Activated CD8-positive, alpha-beta memory T cell treated with anti-CD3 and anti-CD28 coated beads for 4 hours (primary cell): ENCODE measurements at places on chromosomes 11 and 22.

DNA sequence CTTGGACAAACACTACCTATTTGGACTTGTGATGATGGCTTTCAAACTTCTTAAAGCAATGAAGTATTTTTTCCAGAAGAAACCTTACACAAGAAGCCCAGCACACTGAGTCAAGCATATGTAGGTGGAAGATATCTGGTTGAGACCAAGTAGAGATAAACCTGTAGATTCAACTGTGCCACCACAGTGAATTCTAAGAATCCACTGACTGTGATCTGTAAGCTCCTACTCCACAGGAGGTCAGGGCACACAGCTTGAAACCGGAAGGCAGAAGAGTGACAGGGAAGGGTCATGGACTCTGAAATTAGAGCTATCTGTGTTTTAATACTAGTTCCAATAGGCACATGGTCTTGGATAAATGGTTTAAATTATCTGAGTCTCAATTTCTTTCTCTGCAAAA, 404.5 kb downstream of the ETS1 start:
- DNase-seq: no peak

DNA sequence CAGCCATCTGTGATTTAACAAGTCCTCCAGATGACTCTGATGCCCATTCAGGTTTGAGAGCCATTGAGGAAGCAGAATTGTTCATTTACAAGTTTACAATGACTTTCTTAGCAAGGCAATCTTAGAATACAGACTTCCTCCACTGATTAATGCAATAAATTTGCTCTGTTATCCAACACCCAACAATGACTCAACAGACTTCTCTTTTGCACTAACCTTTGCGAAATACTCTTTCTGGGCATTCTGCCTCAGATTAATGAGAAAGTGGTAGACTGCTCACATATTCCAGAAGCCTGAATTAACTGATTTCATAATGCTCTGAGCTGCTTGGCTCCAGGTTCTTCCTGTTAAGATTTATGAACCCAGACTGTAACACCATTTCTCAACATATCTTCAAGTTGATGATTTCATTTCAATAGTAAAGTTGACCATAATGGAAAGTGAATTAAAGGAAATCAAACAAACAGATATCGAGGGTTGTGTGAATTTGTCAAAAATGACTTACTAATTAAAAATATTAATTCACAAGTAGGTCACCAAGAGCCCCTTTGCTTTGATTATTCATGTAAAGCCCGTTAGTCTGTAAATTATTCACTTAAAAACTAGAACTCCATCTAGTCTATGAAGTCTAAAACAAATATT, 70.5 kb upstream of the BLID start:
- no peak for DNase-seq

DNA sequence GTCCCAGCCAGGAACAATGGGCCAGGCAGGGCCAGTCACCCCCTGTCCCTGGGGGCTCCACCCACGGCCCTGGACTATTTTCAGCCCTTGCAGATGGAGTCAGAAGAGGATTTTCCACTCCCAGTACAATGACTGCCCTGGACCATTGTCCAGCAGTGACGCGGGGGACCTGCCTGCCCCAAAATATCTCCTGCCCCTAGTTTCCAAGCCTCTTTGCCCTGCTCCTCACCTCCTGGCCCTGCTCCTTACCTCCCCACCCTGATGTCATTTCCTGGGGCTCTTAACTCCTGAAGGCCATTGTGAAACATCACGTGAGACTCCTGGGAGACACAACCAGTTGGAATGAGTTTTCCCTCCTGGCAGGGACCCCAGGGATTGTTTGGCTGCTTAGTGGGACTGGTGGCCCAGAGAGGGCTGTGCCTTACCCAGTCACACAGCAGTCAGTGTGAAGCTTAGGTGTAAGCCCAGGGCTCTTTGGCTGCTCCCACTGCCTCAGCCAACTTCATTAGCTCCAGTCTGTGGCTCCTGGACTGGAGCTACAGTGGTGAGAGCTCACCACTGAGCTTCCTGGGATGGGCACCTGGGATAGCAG, 22.2 kb downstream of the P2RY2 start:
- DNase-seq: no peak

GRCh38 chr11:124168796-124169195, 14.3 kb upstream of the OR10D3 start:
- no peak for DNase-seq

DNA sequence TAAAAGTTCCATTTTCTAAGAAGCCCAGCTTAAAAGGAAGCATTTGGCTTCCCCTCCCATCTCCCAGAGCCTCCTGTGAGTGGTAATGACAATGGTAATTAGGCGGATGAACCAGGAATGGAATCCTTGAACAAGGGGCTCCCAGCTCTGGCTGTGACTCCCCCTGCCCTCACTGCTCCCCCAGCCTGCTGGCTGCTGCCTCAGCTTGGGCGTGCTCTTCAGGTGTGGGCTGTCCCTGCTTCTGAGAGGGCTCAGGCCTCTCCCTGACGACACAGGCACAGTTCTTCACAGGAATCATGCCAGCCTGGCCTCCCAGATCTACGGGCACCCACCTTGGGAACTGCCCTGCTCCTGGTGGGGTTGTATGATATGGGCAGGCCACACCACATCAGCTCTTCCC, 81.7 kb upstream of the NARS2 start:
- no peak for DNase-seq

DNA sequence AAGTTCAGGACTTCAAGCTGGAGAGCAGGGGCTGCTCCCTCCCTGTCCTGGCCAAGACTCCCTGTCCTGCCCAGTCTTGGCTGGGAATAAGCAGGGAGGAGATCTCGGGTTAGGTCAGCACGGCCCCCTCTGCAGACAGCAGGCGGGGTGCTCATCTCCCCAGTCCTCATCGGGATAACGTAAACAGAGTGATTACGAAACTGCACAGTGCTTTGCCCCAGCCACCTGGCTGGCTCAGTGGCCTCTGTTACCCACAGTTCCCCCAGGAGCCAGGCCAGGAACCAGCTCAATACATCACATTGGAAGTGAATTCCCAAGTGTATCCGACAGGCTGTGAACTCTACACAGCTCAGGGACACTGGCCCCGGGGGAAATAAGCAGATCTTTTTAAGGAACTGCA, 42.7 kb upstream of the KCNJ11 start:
- no peak for DNase-seq

GRCh38 chr22:22959147-22959827, 71.7 kb downstream of the IGLL5 start:
- peak; percentile 54 for DNase-seq

- peak; percentile 9 for DNase-seq
Measured at GRCh38 chr11:129117595-129118350, 74.4 kb downstream of the ARHGAP32 start.

GRCh38 chr22:36913427-36914389, at the start of gene CSF2RB:
TSS of gene CSF2RB (plus strand) at chr22:36913628. CDS start at chr22:36922208, 8,580 bp downstream.
- DNase-seq: no peak

- no peak for DNase-seq
Measured at GRCh38 chr11:118415062-118415738, 13.8 kb downstream of the ATP5MG start.

- no peak for DNase-seq
Measured at GRCh38 chr11:134662629-134663360, 250.8 kb upstream of the B3GAT1 start.

DNA sequence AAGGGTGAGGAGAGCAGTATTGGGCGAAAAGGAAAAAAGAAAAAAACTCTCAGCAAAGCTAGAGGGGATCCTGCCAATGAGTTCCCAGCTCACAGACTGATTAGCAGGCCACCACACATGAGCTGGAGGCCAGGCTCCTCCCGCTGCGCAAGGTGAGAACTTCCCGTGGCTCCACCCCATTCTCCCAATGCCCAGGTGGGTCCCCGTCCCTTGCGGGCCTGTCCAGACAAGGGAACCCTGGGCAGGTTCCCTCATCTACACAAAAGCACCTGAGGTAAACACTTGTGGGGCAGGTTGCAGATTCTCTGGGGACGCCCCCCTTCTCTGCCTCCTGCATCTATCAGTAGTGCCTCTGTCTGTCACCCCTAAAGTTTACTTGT, 46.5 kb downstream of the CDPF1 start:
- DNase-seq: no peak

DNA sequence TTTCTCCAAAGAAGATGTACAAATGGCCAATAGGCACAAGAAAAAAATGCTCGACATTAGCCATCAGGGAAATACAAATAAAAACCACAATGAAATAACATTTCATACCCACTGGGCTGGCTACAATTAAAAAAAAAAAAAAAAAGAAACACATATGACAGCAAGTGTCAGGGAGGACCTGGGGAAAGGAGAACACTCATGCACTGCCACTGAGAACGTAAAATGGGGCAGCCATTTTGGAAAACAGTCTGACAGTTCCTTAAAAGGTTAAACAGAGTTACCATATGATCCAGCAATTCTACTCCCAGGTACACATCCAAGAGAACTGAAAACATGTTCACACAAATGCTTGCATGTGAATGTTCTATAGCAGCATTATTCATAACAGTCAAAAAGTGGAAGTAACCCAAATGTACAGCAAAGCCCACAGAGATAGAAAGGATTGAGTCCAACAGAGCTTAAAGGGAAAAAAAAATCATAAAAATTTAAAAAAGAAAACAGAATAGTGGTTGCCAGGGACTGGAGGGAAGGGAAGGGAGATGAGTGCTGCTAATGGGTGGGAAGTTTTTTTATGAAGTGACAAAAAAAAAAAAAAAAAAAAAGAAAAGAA, 48.4 kb upstream of the CYP2D6 start:
- DNase-seq: no peak

- DNase-seq: peak; percentile 59
Measured at GRCh38 chr11:122743949-122744348, 88.4 kb downstream of the UBASH3B start.

GRCh38 chr22:19663286-19663815, 51.0 kb upstream of the SEPTIN5 start:
- DNase-seq: no peak

- DNase-seq: no peak
Measured at GRCh38 chr22:39277142-39277607, 32.4 kb upstream of the PDGFB start.

DNA sequence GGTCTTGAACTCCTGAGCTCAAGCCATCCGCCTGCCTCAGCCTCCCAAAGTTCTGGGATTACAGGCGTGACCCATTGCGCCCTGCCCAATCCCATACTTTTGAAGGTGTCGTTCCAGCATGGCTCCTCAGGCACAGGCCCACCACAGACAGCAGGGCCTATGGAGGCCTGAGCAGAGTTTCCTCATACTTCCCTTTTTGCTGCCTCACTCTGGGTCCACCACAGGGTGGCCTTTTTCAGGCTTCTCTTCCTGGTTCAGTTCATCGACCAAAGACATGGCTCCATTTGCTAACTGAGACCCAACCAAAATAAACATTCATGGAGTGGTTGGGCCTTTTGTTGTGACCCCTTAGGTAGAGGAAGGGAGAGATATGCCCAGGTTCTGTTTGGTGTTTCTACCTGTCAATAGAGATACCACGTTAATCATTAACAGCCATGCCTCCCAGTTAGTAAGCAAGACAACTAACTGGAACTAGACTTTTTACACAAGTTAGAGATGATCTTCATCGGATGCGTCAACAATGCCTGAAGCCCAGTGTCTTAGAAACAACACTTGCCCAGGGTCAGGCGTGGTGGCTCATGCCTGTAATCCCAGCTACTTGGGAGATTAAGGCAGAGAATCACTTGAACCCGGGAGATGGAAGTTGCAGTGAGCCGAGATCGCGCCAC, 35.1 kb downstream of the TRIOBP start:
- no peak for DNase-seq

DNA sequence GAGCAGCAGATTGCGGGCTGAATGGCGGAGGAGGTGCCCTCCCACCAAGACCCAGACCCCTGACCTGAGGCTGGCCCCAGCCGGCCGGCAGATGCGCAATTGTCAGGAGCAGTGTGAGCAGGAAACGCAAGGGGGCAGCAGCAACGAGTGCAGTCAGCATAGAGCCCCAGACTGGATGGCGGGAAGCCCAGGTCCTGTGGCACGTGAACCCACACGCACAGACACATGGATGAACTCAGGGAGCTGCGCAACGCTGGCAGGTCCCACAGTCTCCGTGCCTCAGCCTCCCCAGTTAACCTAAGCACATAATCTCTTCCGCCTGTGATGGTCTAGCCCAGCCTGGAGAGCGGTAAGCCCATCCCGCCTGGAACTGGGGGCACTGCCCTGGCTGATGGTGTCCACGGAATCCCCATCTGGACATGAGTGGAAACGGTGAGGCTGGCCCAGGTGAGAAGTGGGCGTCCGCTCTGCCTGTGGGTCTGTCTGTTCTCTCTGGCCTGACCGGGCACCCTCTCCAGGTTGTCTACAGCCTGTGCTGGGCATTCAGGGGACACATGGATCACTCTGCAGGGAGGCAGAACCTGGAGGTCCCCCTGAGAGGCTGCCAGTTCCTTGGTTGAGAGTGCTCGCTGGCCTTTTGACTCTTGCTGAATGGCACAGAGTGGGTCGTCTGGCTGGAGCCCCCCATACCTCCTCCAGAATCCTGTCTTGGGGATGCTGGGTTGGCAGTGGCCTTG, 626 bp upstream of the TBX10 start:
- no peak for DNase-seq

DNA sequence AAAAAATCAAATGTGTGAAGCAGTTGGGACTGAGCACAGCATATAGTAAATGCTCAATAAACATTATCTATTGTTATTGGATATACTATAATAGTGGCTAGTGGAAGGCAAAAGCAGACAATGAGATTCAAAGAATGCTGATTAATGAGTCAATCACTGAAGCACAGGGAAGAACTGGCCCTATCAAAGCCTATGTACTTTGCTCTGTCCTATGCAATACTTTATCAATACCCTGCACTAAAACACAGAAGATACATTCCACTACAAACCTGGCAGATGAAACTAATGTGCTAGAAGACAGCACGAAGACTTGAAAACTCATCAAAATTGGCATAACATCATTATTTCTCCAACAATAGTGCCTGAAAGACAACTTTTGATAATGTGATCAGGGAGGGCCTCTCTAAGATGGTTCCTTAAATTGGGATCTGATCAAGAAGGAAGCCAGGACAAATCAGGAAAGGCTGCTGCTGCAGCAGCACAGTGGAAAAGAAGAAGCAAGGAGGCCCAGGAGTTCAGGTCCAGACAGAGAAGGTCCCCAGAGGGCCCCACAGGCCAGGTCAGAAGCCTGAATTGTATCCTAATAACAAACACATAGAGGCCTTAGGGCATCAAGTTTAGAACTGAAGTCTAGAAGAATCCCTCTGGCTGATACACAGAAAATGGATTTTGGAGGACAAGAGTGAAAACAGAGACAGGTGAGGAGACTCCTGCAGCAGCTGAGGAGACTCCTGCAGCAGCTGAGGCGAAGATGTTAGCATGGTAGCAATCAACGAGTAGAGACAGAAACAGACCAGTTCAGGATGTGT, 18.6 kb downstream of the PI4KA start:
- DNase-seq: no peak
